Tongue (tissue), 3 donors: ENCODE measurements at places on chromosomes 6 and 20.

DNA sequence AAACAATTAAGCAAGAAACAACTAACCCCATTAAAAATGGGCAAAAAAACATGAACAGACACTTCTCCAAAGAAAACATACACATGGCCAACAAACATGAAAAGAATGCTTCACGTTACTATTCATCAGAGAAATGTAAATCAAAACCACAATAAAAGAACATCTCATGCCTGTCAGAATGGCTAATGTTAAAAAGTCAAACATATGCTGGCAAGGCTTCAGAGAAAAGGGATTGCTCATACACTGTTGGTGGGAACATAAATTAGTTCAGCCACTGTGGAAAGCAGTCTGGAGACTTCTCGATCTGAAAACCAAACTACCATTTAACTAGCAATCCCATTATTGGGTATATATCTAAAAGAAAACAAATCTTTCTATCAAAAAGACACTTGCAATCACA lies 217.5 kb downstream of the TINAG start:
- no peak for DNase-seq

DNA sequence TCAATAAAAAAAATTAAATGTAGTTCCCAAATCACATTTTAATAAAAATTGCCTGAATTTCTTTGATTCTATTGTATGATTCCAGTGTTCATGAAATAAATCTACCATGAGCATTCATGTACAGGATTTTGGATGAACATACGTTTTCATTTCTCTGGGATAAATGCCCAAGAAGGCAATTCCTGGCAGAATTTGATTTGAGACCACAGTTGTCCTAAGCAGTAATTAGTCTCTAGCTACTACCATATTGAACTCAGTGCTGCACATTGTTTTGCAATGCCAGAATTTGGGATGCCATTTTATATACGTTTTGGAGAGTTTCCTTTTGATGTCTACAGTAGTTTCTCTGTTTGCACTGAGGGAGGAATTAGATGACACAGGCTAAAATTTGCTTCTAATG lies 265.3 kb upstream of the HS3ST5 start:
- no peak for DNase-seq

GRCh38 chr20:58611236-58612030 lies 39.6 kb upstream of the STX16 start:
- DNase-seq, result no peak

DNA sequence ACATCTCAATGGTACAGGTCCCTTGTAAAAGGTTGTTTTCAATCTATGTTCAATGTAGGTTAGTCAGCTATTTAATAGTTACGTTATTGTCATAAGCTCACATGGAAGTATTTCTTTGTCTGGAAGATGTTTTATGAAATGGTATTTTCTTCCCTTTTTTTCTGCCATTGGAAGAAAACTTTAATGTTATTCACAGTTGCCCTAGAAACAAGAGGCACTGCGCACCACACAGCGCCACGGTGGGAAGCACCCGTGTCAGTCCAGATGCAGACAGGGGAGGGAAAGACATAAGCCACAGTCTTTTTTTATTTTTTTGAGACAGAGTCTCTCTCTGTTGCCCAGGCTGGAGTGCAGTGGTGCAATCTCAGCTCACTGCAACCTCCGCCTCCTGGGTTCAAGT lies 82.1 kb downstream of the GCNT2 start:
- no peak for DNase-seq

DNA sequence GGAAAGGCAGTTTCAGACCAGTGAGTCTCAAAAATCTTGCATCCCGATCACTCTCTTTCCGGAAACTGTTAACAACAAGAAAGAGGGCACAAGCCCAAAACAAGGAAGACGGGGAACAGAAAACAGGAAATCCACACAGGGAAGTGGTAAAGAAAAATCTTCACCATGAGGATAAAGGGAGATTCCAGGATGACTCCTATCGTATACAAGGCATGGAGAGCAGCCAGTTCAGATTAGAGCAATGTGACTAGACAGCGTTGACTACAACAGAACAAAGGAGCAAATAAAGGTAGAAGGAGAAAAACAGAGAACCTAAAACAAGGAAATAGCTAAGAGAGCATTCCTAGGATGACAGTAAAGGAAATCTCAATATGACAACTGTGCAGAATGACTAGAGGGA lies 26.5 kb downstream of the VNN1 start:
- DNase-seq, result no peak

DNA sequence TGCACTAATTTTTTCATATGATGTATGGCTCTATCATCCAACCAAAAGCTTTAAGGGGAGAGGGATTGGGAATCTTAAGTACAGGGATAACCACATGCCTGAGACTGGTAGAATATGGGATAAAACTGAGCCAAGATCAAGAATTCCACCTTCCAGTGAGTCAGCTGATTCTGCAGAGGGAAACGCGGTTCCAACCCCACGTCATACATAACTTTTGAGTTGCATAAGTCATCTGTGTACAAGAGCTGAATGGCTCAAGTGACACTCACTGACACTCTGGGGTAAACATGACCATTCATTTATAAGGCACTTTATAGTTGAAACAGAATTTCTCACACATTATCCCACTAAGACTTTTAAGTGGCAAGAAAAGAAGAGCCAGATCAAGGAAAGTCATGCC lies 16.4 kb downstream of the TRIM27 start:
- no peak for DNase-seq
